ENCODE measurements at places on chromosomes 1 and 21. TPM values are rescaled to one million over a fixed set of nuclear protein-coding genes. Genes with fewer than 3 reads are reported as not detected.

The TDRD5 gene
- not detected for total RNA-seq

The MPZ gene
- 12.1 TPM for total RNA-seq

The MNDA gene
- total RNA-seq: not detected

The PTTG1IP gene
- total RNA-seq: 76.5 TPM

The AVPR1B gene
- total RNA-seq: not detected

The ITGB2 gene
- total RNA-seq: 240 TPM

The EXOSC10 gene
- total RNA-seq: 102 TPM

The RGS1 gene
- total RNA-seq: 151 TPM

The ADGRL2 gene
- not detected for total RNA-seq

The MROH7 gene
- 1.2 TPM for total RNA-seq

The KNCN gene
- not detected for total RNA-seq

The NPL gene
- 1.4 TPM for total RNA-seq

The CFAP141 gene
- total RNA-seq: not detected

The ARID4B gene
- 42.2 TPM for total RNA-seq

The SLC44A5 gene
- total RNA-seq: 0.61 TPM

The ASCL5 gene
- total RNA-seq: 0.19 TPM

The TCHHL1 gene
- total RNA-seq: not detected

The MAGOH gene
- total RNA-seq: 83.9 TPM

The C1QTNF12 gene
- 1.8 TPM for total RNA-seq

The PRDM15 gene
- 17.1 TPM for total RNA-seq

The ST7L gene
- 9.4 TPM for total RNA-seq

The AMPD2 gene
- total RNA-seq: 135 TPM

The RIPK4 gene
- not detected for total RNA-seq

The CRNN gene
- not detected for total RNA-seq

The MIGA1 gene
- total RNA-seq: 13.9 TPM

The C1orf74 gene
- total RNA-seq: 3.8 TPM

The AMY2A gene
- not detected for total RNA-seq

The CR1L gene
- total RNA-seq: 0.32 TPM

The USH2A gene
- total RNA-seq: not detected

The TNFRSF9 gene
- total RNA-seq: 22.2 TPM

The FAAH gene
- total RNA-seq: 5.6 TPM

The DLGAP3 gene
- 1.3 TPM for total RNA-seq

The FCN3 gene
- total RNA-seq: not detected

The MPL gene
- not detected for total RNA-seq

The SLC50A1 gene
- 42.8 TPM for total RNA-seq

The USP48 gene
- total RNA-seq: 107 TPM

The NOS1AP gene
- 0.13 TPM for total RNA-seq

The ERRFI1 gene
- 3.1 TPM for total RNA-seq

The FCRL2 gene
- total RNA-seq: not detected

The DDOST gene
- total RNA-seq: 224 TPM

The FAM229A gene
- total RNA-seq: 21.6 TPM

The CLCNKB gene
- total RNA-seq: 0.13 TPM

The PLA2G4A gene
- total RNA-seq: 0.22 TPM

The RHOU gene
- total RNA-seq: 2.1 TPM

The AMY1A gene
- total RNA-seq: not detected

The NKAIN1 gene
- not detected for total RNA-seq

The ZNF593OS gene
- not detected for total RNA-seq

The NUDT4B gene
- 0.58 TPM for total RNA-seq

The PBX1 gene
- 0.53 TPM for total RNA-seq

The LENEP gene
- total RNA-seq: 0.77 TPM

The PDE9A gene
- 0.95 TPM for total RNA-seq

The C1orf94 gene
- total RNA-seq: not detected

The SPOCD1 gene
- 1.8 TPM for total RNA-seq

The TRIM63 gene
- total RNA-seq: not detected

The EPHA10 gene
- 1.4 TPM for total RNA-seq

All from activated T-helper 17 cell treated with anti-CD3 and anti-CD28 coated beads, Interleukin-2, amount 50 U/mL, for 72 hours (primary cell).